ENCODE measurements at places on chromosomes 11 and 22.

DNA sequence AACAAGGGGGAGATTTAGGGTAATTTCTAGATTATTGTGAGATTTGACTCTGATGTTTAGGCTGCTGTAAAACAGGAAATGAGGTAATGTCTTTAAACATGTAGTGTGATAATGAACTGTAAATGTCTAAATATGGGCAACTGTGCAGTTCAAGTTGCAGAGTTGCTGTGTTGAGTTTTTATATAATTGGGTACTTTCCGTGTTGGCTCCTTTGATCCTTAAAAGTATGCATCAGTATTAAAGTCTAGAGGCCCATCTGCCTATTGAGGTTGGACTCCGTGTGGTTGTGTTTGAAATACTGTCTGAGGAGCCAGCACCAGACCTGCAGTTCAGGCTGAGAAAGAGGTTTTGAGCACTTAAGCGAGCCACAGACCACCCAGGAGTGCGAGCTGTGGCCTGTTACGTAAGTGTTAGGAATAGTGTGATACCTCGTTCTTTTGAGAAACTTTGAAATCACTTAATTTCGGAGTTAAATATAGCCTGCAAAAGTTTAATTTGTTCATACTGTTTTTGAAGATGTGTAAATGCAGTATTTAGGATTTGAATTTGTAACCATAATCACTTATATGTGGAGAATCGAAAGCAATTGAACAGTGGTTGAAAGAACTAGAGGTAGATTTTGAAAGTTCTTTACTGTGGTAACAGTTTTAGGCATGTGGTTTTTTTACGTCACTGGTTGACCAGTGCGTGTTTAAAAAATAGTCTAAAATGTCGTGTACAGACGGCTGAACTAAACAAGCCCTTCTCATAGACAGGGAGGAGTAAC, 9.0 kb downstream of the FAM118A start:
- no peak for DNase-seq

DNA sequence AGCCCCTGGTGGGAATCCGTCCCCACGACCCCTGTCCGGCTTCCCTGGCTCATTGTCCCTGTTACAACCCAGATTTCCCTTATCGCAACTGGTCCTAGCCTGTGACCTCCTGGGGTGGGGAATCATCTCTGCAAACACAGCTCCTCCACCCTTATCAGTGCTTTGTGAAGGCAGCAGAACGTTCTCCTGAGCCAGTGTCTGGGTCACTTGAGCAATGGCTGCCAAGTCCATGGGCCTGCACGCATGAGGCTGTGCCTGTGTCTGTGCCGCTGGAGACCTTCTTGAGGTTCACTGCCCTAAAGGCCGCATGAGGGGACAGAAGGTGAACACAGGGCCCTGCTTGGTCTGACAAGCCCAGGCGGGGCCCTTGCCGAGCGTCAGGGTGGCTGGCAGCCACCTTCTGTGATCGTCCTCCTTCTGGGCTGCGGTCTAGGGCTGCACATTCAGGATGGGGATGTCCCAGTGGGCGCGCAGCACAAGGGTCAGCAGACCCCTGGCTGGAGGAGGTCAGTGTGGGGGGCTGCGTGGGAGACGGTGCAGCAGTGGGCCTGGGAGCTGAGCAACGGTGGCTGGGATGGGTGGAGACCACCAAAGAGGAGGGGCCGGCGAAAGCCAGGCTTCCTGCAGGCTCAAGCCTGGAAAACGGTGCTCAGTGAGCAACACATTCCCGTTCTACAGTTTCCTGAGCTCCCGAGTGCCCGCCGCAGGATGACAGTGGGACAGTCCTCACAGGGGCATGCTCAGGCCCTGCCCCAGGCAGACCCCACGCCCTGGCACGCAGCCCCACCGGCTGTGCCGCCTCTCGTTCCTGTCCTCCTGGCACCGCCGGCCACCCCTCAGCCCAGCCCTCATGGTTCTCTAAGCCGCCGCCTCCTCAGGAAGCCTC, 74.1 kb downstream of the CDKN1C start:
- DNase-seq, result no peak

DNA sequence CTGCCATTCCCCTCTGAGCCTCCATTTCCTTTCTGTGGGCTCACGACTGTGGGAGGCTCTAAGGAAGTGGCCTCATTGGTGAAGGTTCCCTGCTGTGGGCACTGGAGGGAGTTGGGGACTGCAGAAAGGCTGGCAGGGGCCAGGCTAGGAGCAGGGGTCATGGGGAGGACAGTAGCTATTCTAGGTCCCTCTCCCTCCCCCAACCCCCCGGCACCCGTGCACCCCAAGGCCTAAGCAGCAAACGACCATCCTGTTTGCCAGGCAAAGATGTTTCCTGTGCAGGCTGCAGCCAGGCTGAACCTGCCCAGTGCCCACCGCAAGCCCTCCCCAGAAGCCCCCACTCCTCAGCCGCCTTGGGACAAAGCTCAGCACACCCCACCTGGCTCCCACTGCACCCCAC, 189.4 kb downstream of the MN1 start:
- no peak for DNase-seq

- DNase-seq, result no peak
Observed at GRCh38 chr11:364991-365725, 4.1 kb upstream of the B4GALNT4 start.

DNA sequence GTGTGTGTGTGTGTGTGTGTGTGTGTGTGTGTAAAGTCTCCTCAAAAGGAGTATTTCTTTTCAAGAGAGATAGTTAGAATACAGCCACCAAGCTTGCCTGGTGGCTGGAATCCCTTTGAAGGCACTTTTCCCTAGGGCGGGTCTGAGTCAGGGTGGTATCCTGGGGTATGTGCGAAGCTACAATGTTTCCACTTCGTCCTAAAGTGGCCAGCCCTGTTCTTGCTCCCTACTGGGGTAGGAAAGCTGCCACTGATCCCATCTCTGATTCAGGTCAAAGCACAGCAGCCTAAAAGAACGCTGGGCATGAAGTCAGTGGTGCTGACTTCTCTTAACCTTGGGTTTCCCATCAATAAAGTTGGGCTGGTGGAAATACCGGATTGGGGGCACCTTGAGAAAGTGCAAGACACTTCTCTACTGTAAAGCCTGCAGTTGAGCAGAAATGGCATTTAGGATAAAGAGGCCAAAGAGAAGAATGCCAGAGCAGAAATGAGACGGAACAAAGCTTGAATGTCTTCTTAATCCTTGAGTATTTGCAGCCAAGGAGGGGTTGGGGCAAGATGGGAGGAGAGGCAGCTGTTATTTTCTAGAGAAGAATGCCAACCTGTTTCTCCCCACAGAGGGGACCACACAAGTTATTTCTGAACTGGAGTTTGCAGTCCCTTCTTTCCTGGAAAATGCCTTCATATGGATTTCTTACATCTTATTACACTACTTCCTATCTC, 35.3 kb downstream of the ZNRF3 start:
- no peak for DNase-seq

DNA sequence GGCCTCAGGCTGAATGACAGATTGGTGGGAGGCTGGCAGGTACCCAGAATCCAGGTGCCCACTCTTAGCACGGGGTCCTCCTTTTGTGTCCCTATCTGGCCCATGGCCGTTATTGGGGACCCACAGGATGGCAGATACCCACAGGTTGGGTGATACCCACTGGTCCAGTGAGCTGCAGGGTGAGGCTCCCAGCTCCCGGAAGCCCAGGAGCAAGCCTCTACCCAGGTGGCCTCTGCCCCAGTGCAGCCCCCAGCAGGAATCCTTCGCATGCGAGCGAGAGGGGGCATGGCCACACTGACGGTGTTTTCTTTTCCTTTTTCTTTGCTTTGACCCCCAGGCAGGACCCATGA, 116.1 kb downstream of the PHF21B start:
- no peak for DNase-seq

DNA sequence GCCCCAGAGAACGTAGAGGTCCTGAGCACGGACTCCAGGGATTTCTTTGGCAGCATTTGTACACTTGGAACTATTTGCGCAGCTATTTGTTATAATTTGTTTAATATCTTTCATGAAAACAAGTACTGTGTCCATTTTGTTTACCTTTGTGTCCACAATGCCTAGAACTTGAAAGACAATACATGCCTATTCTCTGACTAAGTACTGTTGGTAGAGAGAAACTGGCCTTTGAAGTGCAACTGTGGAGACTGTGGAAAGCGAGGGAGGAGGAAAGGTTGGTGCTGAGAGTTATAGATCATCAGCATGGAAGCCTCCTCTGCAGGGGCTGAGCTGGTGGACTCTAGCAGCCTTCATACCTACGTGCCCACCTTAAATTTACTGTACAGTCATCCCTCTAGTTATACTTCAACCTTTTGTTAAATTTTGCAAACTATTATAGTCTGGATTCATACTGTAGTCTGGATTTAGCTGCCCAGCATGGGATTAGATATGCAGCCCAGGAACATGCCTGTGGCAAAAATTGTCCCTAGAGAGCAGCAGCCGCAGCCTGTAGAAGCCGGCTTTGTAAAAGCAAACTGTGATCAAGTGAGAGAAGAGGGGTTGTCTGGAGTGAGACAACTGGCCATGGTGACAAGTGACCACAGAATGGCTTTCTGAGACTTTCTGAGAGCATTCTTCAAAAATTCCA, 24.2 kb upstream of the YAP1 start:
- no peak for DNase-seq

GRCh38 chr11:61577383-61578118, 3.3 kb downstream of the SYT7 start:
- DNase-seq, result no peak

DNA sequence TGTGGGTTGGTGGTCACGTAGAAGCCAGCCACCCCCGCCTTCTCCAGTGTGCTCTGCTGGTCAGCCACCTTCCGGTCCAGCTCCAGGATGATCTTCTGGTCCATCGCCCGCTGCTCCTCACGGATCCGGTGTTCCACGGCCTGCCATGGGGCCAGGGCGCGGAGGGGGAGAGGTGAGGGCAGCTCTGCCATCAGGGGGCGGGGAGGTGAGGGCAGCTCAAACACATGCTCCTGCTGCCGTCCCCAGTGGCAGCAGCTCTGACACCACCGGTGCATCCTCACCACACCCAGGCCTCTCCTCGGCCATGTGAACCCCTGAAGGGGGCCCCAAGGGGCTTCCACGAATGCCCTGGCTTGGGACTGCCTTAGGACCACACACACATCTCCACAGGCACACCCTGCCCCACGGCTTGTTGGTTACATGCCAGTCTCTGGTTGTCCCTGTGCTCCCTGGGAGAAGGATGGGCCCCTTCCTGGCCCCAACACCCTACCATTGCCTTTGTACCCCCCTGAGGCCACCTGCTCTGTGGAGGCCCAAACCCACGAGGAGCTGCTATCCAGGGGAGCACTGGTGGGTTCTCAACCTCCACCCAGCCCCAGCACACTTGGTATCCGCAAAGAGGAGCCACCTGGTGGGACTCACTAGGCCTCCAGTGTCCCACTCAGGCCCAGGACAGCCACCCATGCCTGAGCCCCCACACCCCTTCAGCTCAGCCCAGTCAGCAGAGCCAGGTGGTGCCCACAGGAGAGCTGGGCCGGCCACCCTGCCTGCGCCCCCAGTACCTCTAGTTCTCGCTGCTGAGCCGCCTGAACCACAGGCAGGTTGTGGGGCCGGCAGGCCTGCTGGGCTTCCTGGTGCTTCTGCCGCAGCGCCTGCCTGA, 4.3 kb downstream of the DGCR6L start:
- DNase-seq, result peak; percentile 1

DNA sequence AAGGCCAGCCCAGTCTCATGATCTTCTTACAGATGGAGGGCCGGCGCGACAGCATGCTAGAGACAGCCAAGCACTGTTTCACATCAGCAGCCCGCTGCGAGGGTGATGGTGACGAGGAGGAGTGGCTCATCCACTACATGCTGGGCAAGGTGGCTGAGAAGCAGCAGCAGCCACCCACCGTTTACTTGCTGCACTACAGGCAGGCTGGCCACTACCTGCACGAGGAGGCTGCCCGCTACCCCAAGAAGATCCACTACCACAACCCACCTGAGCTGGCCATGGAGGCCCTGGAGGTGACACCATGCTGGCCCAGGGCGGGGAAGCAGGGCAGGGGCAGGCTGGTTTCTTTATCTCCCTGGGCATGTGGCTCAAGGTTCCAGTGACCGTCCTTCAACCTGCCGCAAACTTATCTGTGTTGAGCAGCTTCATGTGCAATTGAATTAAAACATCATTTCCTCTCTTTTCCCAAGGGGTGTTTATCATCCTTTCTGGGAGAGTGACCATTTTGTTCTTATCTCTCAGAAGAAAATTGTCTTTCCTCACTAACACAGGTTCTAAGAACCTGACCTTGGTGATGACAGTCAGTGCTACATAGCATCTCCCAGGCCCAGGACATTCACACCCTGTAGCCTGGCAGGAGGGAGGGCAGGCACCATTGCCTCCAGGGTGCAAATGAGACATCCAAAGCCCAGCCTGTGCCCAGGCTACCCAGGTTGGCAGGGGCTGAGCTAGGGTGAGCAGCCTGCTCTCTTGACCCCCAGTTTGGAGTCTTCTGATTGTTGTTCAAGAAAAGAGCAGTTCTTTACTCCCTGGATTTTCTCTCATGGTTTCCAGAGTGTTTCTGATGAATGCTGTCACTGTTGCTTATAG, 80.7 kb downstream of the CABIN1 start:
- no peak for DNase-seq

DNA sequence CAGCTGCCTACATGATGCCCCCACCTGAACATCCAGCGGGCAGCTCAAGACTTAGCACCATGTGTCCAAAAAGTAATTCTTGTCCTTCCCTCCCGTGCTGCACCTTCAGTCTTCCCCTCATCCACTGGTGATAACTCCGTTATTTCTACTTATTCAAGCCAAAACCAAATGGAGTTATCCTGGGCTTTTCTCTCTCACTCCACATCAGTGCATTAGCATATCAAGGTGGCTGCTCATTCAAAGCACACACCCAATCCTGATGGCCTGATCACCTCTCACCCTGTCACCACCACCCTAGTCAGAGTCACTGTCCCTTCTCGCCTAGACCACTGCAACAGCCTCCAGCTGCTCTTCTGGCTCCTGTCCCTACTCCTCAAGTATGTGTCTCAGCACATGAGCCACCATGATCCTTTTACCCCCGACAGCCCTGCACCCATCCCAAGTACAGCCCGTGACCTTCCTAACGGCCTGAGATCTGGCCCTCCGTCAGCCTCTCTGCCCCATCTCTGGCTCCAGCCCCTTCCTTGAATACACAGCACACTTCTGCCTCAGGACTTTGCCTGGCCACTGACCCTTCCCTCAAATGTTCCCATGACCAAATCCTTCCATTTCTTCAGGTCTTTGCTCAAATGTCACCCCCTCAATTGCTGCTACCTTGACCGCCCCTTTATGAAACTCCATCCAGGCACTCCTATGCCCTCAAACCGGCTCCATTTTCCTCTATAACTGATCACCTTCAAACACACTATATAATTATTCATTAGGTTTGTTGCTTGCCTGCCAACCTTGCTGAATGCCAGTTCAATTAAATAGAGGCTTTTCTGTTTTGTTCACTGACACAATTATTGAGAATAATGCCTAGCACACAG, 19.7 kb upstream of the SLC25A1 start:
- DNase-seq, result no peak
